Hypothalamus (tissue), 51 donors: ENCODE measurements at places on chromosomes 7 and 10.

DNA sequence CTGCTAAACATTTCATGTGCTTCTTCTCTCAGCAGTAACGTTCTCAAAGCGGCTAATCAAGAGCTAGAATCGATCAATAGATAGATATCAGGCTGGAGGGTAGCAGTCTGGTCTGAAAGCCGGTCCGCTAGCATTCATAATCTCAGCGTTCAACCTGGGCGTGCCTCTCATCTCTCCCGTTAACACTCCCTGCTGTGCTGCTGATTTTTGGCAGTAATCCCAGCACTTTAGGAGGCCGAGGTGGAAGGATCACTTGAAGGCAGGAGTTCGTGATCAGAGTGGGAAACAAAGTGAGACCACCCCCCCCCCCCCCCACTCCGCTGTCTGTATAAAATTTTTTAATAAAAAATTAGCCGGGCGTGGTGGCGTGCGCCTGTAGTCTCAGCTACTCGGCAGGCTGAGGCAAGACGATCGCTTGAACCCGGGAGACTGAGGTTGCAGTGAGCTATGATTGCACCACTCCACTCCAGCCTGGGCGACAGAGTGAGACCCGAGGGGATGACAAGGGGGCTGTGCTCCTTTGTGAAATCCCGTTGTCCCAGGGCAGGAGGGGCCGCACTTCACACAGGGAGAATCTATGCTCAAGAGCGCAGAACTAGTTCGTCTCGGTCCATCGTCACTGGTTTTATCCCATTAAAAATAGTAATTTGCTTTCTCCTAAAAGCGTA, 624 bp upstream of the CEP55 start:
- no peak for DNase-seq

DNA sequence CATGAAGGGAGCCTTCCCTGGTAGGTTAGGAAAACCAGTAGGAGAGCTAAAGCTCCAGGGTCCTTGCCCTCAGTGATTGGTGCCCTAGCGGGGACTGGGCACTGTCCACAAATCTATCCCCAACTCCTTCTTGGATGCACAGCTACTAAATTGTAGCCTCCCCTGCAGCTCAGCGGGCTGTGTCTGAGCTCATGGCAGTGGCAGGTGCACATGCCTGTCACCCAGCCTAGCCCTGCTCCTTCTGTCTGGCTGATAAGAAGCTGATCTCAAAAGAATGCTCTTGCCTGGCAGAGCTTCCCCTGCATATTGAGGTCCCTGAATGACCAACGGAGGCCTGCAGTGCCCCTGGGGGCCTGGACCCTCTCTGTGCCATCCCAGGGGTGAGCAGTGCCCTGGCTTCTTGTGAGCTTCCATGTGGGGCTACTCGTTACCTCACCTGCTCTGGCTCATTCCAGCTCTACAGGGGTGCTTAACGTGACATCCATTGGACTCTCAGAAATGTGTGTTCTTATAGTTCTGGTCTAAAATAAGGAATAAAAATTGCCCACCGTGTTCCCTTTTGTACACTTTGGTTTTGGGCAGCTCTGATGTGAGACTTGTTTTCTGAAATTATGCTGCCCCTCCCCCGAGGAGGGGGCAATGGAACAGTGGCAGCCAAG, 59.8 kb upstream of the ANTXRL start:
- no peak for DNase-seq

DNA sequence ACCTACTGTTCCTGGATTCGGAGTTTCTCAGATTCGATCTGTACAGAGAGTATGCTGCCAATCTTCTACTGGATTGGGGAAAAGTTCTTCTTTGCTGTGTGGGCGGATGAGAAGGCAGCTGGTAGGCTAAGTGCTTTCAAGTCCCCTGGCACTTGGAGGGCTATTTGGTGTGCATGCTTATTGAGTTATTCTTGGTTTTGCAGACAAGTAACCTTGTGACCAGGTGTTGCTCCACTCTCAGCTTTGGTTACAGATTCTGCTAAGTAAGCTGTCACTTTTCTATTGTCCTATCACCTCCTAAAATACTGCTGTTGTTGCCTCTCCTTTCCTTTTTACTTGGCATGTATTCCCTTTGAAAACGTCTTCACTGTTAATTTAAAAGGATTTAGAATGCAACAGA, 1375.1 kb upstream of the LRRTM3 start:
- DNase-seq: no peak

GRCh38 chr10:70271996-70272924, 11.5 kb downstream of the NPFFR1 start:
- no peak for DNase-seq

- peak; percentile 30 for DNase-seq
Observed at GRCh38 chr10:34814223-34814912, 728 bp downstream of the PARD3 start.

GRCh38 chr10:119450606-119451299, 91.8 kb downstream of the RGS10 start:
- DNase-seq: no peak

- peak; percentile 8 for DNase-seq
Observed at GRCh38 chr7:6614953-6615722, at the start of gene ZNF853. TSS of gene ZNF853 (plus strand) at chr7:6615610. CDS start at chr7:6616175, 565 bp downstream.

DNA sequence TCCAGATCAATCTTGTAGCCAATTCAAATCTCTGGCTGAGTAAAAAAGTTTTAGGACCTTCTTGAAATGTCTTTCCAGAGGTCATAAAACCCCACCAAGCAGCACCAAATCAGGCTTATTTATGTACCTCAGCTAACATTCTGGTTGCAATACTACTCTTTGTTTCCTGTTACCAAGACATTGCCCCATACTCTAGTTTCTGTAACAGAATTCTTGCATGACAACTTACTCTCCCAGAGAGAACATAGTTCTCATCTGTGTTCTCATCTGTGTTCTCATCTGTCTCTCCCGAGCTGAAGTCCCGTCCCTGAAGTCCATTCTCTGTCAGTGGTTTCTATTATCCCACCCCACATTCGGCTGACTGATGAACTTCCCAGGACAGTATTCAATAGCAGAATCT, 1285.1 kb downstream of the XPNPEP1 start:
- no peak for DNase-seq

DNA sequence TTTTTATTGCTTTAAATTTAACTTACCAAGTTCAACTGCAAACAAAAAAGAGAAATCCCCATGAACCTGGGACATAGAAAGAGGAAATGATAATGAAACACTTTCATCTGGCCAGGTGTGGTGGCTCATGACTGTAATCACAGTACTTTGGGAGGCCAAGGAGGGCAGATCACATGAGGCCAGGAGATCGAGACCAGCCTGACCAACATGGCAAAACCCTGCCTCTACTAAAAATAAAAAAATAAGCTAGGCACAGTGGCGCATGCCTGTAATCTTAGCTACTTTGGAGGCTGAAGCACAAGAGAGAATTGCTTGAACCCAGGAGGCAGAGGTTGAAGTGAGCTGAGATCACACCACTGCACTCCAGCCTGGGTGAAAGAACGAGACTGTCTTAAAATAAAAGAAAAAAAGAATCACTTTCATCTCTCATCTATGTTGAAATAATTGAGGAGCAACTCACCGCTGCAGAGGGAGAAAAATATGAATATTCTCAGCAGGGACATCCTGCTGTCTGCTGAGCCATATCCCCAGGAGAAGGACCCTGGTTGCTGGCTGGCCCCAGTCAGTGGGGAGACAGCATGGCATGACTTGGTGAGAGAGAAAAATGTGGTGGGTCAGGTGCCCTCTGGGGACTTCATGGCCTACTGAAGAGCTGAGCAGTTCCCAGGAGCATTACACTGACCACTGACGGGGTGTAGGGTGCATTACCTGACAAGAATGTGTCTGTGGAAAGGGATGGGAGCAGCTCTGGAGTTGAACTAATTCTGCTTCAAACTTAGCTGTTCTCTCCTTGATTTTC, 22.8 kb upstream of the TARP start:
- DNase-seq: no peak

- DNase-seq: no peak
Observed at GRCh38 chr7:76047305-76047810, 442 bp downstream of the STYXL1 start.

DNA sequence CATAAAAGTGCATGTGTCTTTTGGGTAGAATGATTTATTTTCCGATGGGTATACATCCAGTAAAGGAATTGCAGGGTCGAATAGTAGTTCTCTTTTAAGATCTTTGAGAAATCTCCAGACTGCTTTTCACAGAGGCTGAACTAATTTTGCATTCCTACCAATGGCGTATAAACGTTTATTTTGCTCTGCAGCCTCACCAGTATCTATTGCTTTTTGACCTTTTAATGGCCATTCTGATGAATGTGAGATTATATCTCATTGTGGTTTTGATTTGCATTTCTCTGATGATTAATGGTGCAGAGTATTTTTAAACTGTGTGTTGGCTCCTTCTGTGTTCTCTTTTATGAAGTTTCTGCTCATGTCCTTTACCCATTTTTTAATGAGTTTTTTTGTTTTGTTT, 1020.1 kb downstream of the NXPH1 start:
- no peak for DNase-seq

- DNase-seq: no peak
Observed at GRCh38 chr10:123203393-123204126, 49.4 kb downstream of the BUB3 start.

GRCh38 chr10:49662169-49662830, 17.2 kb upstream of the C10orf53 start:
- no peak for DNase-seq

DNA sequence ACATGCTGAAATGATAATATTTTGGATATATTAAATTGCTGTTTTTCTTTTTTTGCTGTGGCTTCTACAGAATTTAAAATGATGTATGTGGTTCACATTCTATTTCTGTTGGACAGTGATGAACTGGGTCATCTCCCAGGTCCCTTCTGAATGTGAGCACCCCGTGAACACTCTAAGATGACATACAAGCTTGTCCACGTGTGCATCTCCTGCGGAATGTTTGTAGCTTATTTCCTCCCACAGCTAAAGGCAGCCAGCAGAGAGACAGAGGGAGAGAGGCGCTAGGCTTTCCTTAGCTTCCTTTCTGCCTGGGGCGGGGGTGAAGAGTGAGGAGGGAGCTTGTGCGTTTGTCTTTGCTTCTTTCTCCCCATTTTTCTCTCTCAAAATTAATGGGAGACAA, 219.1 kb downstream of the EMX2 start:
- no peak for DNase-seq

GRCh38 chr7:50665403-50666123, 100.4 kb upstream of the DDC start:
- DNase-seq: no peak

- DNase-seq: no peak
Observed at GRCh38 chr10:91761721-91762120, 36.5 kb upstream of the TNKS2 start.

DNA sequence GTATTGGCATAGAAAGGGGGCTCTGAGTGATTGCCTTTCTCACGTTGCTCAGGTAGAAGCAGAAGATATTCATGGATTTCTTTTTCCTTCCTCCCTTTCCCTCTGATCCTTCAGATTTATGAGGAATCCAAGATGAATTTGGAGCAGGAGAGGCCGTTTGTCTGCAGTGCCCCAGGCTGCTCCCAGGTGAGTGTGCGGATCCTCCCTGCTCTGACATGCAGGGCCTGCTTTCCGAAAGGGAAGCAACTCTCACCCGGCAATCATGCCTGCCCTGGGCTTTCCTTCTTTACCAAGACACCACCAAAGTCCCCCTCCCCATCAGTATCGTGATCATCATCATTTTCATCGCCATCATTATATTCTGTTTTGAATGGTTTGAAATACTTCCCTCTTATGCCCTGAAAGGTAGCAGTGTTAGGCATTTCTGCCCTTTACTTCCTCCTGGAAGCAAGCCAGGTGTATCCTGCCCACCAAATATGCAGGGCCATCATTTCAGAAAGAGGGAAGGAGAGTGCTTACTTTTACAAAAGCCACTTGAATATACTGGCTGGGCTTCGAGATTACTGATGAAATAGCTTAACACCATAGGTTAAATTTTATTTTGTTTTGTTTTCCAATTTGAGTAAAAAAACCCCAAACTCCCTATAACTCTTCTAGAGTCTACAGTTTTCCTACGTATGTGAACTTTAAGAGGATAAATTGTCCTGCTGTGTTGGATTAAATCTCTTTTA, 75.9 kb downstream of the CREB5 start:
- no peak for DNase-seq

DNA sequence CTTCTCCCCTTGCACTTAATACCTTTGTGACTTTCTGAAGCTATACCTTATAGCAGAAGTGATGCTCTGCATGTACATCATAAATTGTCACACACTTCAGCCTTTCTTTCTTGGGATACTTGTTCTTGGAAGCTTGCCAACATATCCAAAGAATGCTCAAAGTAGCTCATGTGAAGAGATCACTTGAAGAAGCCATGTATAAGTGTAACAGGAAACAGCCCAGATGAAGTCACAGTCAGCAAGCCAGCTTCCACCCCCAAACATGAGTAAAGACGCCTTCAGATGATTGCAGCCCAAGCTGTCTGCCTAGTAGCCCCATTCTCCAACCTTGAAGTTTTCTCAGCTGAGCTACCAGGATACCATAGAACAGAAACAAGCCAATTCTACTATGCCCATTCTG, 50.9 kb downstream of the DGKB start:
- DNase-seq: no peak

- DNase-seq: no peak
Observed at GRCh38 chr10:16894821-16895220, 77.6 kb upstream of the RSU1 start.

DNA sequence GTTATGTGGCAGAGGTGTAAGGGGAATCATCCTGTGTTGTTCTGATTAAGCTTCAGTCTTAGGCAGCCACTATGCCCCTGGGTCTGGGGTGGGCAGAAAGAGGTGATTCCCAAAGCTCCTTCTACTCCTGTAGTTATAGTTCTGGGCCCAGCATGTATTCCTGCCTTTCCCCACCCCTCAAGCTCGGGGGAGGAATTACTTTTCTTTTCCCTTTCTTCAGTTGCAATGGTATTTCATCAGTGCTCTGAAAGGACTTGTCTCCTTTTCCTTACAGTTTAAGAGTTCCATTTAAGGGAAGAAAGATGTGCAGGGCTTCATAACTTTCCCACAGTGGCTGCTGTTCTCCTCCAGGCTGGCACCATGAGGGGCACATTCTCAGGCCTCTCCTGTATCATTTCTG, 94.2 kb downstream of the MTPAP start:
- DNase-seq: no peak

- no peak for DNase-seq
Observed at GRCh38 chr7:131357282-131357880, 29.7 kb downstream of the MKLN1 start.

DNA sequence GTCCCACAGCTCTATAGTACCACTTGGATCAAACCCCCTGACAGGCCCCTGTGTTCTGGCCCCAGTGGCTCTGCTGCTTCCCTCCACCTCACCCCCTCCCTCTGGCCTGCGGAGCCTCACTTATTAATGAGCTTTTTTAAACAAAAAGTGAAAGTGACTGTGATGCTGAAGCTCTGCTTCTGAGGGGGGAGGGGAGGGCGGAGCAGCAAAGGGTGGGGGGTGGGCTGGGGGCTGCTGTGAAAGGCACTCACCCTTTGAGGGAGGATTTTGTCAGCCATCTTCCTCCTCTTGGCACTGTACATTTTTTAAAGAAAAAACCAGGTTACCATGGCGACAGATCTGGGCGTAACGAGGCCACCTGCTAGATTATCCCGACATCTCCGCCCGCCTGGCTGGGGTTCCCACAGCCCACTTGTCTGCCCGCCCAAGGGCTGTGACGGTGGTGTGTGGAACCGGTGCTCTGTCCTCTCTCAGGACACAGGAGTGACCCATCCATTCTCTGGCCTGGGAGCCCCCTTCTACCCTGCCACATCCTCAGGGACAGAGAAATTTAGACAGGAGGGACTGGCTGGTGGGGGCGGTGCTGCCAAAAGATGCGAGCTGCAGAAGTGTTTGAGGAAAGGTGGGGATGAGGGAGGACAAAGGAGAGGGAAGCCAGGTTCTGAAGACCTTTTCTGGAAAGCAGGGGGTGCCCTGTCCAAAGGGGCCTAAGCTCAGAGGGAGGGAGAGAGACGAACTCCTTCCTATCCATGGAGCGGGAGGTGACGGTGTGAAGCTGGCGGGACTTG, 4.9 kb downstream of the SMARCD3 start:
- DNase-seq: no peak

GRCh38 chr7:91357379-91357778, 93.1 kb downstream of the FZD1 start:
- DNase-seq: no peak
